ENCODE measurements at places on chromosomes 2 and 18. TPM values are rescaled to one million over a fixed set of nuclear protein-coding genes. Genes with fewer than 3 reads are reported as not detected.

- no peak overlapping the region for H3K27ac ChIP-seq
- no peaks in the 10 kb centered on the region for H3K27me3 ChIP-seq
- DNase-seq: no peak
- H3K4me3 ChIP-seq: no peak overlapping the region
- no peaks in the 10 kb centered on the region for H3K36me3 ChIP-seq
Observed at GRCh38 chr18:44067186-44067585, 613.5 kb upstream of the SETBP1 start.

- no peak overlapping the region for H3K27ac ChIP-seq
- peaks cover 10% of the 10 kb centered on the region for H3K36me3 ChIP-seq
- H3K4me3 ChIP-seq: no peak overlapping the region
- H3K27me3 ChIP-seq: peaks cover 21% of the 10 kb centered on the region
Observed at GRCh38 chr2:98016908-98017670, 21.3 kb upstream of the TMEM131 start.

The CHRNG gene
- total RNA-seq: not detected

GRCh38 chr2:113010088-113010487 lies 4.8 kb downstream of the IL36A start:
- no peak overlapping the region for H3K4me3 ChIP-seq
- no peak for DNase-seq
- no peak overlapping the region for H3K27ac ChIP-seq

The IL1R2 gene
- 1.9 TPM for total RNA-seq

DNA sequence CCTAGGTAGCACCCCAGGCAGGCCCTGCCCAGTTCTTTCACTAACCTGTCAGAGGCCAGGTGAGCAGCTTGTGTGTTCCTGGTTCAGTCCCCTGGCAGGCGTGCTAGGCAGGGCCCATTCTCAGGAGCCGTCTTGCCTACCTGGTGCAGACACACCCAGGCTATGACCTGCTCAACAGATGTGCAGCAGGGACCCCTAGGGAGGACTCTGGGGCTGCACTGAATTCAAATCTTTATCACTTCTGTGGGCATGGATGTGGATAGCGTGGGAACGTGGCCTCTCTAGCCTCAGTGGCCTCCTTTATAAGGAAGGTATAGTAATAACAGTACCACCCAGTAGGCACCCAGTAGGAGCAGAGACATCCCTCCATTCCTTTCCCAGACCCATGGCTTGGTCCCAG lies 48.4 kb downstream of the PLEKHB2 start:
- H3K4me3 ChIP-seq: no peak overlapping the region
- no peak for DNase-seq
- no peaks in the 10 kb centered on the region for H3K36me3 ChIP-seq
- H3K27me3 ChIP-seq: no peaks in the 10 kb centered on the region

- H3K27ac ChIP-seq: no peak overlapping the region
- H3K36me3 ChIP-seq: no peaks in the 10 kb centered on the region
- no peak overlapping the region for H3K4me3 ChIP-seq
- no peak for DNase-seq
- no peaks in the 10 kb centered on the region for H3K4me1 ChIP-seq
Observed at GRCh38 chr2:76938153-76938552, 584.0 kb downstream of the LRRTM4 start.

- no peak overlapping the region for H3K27ac ChIP-seq
- DNase-seq: no peak
- peaks cover 11% of the 10 kb centered on the region for H3K27me3 ChIP-seq
- peaks cover 3% of the 10 kb centered on the region for H3K4me1 ChIP-seq
- H3K4me3 ChIP-seq: no peak overlapping the region
- no peaks in the 10 kb centered on the region for H3K36me3 ChIP-seq
Observed at GRCh38 chr2:66526180-66526579, 91.3 kb downstream of the MEIS1 start.

Measured in T-helper 17 cell (primary cell).